Osteoblast (primary cell): ENCODE measurements at places on chromosomes 16 and 17. TPM values are rescaled to one million over a fixed set of nuclear protein-coding genes. Genes with fewer than 3 reads are reported as not detected.

DNA sequence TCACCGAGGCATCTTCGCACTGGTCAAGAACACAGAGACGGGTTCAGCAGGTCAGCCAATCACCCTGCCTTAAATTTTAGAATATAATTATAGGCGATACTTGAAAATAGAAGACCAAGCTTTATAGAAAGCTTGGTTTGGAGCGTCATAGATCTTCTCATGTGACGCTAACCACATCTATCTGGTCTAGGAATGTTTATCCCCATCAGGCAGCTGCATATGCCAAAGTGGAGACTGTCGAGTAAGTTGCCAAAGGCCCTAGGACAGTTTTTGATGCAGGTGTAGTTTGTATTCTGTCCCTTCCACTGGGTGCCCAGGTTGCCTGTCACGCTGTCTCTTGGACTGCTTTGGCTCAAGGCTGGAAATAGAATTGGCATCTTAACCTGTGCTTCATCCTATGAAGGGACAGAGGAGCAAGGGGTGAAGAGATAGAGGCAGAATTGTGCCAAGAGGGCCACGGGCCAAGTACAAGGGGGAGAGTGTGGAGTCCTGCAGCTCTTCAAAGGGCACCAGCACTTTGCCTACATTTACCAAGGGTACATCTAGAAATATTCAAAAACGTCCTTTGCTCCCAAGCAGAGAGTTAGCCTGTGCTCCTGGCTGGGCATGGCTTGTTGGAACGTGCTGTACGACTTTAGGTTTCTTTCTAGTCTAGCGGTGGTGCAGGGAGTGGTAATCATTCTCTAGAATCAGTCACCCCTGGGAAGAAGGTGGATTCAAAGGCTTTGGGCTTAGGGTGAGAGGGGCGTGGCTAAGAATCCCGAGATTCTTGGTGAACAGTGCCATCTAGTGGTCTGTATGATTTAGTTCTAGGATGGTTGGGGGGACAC lies 5.3 kb upstream of the WIPI1 start:
- peak; percentile 82 for DNase-seq

- DNase-seq, result no peak
These were observed 5.7 kb downstream of the CDC6 start for GRCh38 chr17:40293363-40293762.

DNA sequence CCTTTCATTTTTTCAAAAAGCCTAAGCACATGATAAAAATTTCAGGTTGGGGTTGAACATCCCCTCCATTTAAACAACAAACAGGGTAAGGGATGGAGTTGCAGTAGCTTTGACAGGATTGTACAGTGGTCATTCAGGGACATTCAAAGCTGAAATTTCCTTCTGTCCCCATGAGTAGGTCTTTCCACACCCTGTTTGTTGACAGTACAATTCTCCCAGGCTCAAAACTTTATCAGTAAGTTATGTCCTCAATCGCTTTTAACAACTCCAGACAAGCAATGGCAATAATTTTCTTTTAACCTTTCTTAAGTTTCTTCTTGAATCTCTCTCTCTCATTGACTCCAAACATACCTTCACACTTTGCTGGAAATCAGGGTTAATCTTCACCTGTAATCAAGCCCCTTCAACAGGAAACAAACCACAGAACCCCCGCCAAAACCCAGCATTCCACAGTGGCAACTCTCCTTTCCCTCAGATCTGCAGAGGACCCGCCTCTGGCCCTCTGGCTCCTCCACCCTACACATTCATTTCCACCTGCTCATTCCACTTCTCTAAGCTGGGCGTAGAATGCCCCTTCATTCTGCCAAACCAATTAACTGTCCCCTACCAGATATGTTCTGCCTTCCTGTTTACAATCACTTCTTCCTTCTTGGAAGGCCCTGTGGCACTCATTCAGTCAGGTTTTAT lies 20.7 kb downstream of the TXNDC11 start:
- no peak for DNase-seq

DNA sequence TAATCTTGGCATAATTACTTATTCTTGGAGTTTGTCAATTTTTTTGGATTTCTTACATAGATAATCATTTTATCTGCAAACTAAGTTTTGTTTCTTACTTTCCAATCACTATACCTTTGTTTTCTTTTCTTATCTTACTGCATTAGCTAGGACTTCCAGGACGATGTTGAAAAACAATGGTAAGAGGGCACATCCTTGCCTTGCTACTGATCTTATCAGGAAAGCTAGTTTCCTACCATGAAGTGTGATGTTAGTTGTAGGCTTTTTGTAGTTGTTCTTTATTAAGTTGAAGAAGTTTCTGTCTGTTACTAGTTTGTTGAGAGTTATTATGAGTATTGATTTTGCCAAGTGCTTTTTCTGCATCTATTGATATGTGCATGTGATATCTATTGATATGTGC lies 31.0 kb downstream of the CDH13 start:
- no peak for DNase-seq

GRCh38 chr17:8828517-8828875 lies 29.3 kb upstream of the MFSD6L start:
- no peak for DNase-seq

- DNase-seq, result peak; percentile 45
These were observed 25.0 kb downstream of the CDK12 start for GRCh38 chr17:39486242-39486641.

GRCh38 chr17:78675836-78676235 lies 98.6 kb upstream of the DNAH17 start:
- no peak for DNase-seq

DNA sequence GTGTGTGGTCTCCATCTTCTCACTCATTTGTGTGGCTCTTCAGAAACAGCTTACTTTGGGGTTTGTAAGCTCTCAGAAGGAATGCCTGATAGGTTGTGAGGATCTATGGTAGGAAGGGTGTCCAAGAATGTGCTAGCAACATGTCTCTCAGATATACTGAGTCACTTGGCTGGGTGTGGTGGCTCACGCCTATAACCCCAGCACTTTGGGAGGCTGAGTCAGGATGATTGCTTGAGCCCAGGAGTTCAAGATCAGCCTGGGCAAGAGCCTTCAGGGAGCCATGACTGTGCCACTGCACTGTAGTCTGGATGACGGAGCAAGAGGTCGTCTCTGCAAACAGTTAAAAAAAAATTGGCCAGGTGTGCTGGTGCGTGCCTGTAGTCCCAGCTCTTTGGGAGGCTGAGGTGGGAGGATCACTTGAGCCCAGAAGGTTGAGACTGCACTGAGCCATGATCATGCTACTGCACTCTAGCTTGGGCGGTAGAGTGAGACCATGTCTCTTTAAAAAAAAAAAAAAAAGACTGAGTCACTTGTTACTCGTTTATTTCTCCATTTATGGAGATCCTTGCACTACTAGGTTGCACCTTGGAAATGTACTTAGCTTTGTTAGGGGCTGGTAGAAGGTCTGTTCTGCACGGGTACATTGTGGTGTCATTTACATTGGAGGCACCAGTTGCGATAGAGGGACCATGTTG lies 232.0 kb downstream of the SNX29 start:
- no peak for DNase-seq

DNA sequence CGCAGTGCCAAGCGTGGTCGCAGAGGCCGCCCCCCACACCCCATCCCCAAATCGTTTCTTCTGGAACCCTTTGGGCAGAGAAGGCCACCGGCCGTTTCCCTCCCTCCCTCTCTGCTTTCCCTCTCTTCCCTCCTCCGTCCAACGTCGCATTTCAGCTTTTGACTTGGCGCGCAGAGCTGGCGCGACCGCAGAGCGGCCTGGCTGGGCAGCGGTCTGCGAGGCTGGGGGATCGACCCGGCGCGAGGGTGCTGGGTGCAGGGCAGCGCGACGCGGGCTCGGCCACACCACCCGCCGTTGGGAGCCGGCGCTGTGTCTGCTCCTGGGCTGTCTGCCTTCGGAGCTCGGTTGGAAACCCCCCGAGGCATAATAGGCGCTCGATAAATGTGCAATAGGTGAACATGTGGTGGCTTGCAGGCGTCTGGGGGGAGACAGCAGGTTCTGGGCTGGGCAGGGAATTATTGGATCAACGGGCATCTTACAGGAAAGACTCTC lies 2.8 kb upstream of the NTN3 start:
- DNase-seq, result peak; percentile 94

Gene LRRC46
- total RNA-seq, result not detected in 2 replicates

Gene DHRS7C
- total RNA-seq, result not detected in 2 replicates

Gene SPATA33
- total RNA-seq, result 3.2 and 3.3 TPM in 2 replicates

Gene PSMB10
- 44.5 and 47.0 TPM in 2 replicates for total RNA-seq

Gene OTOP2
- not detected in 2 replicates for total RNA-seq
